ENCODE measurements at places on chromosomes 11 and 22.

GRCh38 chr11:11876458-11876857 is 34.7 kb downstream of the USP47 start:
- DNase-seq = no peak

DNA sequence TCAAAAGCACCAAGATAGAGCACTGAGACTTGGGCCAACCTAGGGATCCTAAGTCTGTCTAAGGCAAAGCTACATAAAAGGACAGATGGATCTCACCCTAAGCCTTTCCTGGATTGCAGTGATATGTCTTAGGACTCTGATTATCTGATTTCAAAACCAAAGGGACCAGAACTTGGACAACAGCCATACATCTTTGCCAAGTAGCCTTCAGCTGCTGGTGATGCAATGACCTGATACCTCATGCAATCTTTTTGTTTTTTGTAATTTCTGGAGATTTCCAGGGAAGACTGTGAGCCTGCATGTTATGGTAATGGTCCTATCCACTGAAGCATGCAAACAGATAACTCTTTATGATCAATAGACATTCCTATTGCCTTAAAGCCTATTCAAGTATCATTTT is 230.4 kb upstream of the MTNR1B start:
- DNase-seq = no peak

GRCh38 chr11:68946416-68947090 is 34.2 kb downstream of the MRGPRD start:
- no peak for DNase-seq

DNA sequence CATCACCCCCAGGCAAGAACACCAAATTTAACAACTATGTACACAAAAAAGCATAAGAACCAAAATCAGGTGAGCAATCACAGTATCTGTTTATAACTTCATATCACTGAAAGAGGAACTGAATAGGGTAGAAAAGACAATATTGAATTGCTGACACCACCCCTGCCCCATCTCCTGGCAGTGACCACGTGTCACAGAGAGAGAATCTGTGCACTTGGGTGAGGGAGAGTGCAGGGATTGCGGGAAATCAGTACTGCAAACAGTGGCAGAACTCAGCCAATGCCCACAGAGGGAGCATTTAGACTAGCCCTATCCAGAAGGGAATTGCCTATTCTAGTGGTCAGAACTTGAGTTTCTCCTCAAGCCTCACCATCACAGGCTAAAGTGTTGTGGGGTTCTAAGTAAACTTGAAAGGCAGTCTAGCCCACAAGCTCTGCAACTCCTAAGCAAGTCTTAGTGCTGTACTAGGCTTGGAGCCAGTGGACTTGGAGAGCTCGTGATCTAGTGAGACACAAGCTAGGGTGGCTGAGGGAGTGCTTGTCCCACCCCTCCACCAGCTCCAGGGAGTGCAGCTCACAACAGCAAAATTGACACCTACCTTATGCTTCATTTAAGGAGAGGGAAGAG is 82.8 kb upstream of the PTH start:
- DNase-seq = no peak

GRCh38 chr11:14886513-14886912 is 5.5 kb downstream of the CYP2R1 start:
- DNase-seq = no peak

- DNase-seq = no peak
These were observed 19.4 kb upstream of the PHOX2A start for GRCh38 chr11:72263361-72263760.

DNA sequence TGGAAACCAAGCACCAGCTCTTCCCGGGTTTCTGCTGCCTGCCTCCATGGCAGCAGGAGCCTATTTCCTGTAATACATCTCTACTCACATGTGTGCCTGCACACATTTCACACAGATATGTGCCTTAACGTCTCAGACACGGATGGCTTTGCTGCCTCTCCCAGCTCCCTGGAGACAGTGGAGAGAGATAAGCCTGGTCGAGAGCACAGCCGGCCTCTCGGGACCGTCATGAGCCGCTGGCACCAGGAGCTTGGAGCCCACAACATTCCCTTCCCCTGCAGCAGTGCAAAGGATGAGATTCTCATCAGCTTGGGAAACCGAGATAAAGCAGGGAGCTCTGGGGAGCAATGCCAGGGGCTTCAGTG is 587.7 kb downstream of the BRD1 start:
- no peak for DNase-seq

DNA sequence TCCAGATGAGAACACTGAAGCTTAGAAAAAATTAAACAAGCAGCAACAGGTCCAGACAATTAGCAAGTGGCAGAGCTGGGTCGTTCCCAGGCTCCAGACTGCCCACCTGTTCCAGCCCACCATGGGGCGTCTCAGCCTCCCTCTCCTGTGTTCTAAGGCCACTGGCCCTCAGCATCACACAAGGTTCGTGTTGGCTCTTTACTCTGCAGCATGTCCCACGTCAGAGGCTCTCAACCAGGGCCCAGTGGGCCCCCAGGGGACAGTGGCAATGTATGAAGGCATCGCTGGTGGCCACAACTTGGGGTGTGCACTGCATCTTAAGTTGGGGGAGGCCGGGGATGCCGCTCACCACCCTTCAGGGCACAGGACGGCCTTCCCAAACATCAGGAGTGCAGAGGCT is 6.2 kb downstream of the PDGFB start:
- no peak for DNase-seq

DNA sequence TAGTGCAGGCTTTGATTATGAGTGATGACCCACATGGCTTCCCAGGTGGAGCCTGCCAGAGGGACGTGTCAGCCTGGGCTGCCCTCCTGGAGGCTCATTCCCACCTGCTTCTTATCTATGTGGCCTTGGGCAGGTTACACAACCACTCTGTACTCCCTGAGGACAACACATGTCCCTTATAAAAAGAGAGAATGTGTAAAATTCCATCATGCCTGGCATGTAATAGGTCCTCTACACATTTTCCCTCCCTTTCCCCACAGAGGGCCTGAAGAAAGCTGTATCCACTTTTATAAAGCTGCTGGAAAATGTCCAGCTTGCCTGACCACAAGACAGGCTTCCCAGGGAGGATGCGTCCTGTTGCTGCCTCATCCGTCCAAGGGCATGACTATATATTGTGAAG is 55.0 kb upstream of the VSTM5 start:
- no peak for DNase-seq

- no peak for DNase-seq
These were observed 129.5 kb upstream of the TBCEL start for GRCh38 chr11:120894202-120894985.

DNA sequence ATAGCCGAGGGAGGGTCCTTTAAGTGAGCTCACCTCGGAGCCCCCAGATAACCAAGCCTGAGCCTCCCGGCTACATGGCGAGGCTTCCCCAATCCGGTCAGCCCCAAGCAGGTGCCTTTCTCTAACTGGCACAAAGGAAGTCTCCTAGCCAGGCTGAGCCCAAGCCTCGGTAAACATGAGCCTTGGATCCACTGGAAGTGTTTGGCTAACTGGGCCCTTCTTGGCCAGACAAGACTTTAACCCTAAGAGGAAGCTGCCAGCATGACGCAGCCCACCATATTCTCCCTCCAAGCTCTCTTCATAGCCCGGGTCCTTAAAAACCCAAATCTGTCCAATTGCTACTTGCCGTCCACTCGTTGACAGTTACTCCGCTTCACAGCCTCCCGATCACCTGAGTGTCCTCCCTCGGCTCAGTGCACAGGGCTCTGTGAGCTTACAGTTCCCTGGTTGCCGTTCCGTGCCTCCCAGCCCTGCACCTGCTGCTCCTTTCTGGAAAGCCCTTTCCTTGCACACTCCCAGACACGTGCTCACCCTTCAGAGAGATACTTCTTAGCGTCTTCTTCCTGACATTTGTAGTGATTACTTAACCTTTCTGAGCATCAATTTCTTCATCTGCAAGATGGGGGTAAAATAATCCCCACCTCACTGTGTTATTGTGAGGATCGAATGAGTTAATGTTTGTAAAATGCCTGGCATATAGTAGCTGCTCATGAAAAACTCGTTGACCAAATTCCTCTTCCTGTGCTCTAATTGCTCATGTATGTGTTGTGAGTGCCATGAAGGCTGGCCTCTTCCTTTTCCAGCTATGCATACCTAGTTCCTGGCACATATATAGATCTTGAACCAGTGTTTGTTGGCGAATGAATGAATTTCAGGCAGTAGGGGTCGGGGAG is 25.6 kb downstream of the TXN2 start:
- no peak for DNase-seq

GRCh38 chr11:125264100-125265022 is 99.8 kb downstream of the PKNOX2 start:
- no peak for DNase-seq

GRCh38 chr22:41480397-41480735 is 11.4 kb downstream of the ACO2 start:
- DNase-seq = no peak

DNA sequence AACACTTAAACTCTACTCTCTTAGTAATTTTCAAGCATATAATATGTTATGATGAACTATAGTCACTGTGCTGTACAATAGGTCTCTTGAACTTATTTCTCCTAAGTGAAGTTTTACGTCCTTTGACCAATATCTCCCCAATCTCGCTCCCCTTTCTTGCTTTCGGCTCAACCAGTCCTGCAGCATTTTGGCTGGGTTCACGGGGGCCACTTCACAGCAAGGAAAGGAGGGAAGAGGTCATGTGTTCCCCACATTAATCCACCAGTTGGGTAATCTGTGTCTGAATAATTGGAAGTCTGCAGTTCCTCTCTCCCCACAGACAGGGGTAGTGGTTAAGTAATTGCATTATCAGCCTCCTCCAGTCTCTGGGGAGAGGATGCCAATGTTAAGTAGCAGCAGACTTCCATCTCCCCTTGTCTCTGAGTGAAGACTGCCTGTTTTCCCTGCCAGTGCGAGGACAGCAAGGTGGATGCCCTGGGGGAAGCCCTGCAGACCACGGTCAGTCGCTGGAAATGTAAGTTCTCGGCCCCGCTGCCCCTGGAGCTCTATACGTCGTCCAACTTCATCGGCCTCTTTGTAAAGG is 59.2 kb upstream of the CRTAM start:
- no peak for DNase-seq

DNA sequence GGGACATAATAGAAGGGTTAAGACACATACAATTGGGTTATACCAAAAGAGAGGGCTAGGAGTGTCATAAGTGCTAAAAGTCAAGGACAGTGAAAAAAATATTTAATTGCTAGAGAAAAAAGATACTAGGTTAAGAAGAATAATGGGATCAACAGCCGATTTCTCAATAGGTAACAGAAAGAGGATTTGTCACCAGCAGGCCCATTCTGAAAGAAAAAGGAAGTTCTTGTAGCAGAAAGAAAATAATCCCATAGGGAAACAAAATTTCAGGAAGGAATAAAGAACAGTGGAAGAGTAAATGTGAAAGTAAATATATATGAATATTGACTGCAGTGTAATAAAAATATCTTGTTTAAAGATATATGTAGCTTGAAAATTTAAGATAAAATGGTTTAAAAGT is 43.3 kb upstream of the ADORA2A start:
- no peak for DNase-seq

DNA sequence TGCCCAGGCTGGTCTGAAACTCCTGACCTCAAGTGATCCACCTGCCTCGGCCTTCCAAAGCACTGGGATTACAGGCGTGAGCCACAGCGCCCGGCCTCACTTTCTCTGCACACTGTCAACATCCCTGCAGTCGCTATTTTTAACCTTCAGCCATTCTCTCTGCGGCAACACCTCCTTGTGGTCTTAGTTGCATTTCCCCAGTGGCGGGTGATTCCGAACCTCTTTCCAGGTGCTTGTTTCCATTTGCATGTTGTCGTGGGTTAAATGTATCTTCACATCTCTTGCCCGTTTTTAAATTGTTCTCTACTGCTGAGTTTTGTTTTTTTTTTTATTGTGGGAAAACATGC is 2.2 kb upstream of the SCT start:
- no peak for DNase-seq

DNA sequence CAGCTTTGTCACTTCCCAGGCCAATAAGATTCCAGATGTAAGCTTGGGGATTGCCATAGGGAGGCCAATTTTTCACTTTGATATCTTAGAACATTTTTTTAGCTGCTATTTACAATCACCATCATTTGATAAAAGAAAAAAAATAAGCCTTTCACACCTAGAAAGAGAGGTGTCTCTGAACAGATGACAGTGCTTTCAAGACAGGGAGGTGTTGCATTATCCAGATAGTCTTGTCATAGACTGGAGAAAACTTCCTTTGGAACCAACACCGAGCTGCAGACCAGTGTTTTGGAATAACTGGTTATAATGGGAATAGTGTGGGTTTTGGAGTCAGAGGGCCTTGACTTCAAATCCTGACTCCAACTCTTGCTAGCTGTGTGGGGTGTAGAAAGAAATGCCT is 101.0 kb downstream of the SLC1A2 start:
- no peak for DNase-seq

DNA sequence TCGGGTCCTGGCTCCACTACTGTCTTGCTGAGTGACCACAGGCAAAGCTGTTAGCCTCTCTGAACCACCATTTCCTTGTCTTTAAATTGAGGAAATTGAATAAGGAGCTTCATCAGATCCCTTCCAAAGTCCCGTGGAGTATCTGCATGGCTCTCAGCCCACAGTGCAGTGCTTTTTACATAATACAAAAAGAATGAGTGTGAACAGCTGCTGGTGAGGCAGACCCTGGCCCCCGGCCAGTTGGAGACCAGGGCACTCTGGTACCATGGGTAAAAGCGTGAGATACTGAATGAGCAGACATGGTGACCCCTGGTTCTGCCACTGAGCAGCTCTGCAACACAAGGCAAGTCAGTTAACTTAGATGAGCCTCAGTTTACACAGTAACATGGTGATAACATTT is 86.8 kb downstream of the GALNT18 start:
- DNase-seq = no peak

DNA sequence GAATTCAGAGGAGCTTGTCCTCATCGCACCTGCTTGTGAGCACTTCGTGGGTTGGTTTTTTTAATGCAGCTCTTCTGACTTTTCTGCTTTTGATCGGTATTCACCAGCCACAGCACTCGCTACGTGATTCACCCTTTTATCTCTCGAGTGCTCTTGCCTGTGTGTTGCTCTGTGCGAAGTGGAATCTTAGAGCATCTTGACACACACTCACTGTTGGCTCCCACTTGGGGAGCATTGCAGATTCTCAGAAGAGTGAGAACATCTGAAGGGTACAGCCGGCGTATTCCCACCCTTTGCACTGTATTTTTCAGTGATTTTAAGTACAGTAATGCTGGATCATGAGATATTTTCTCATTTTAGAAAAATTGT is 10.9 kb downstream of the TNNT3 start:
- no peak for DNase-seq

DNA sequence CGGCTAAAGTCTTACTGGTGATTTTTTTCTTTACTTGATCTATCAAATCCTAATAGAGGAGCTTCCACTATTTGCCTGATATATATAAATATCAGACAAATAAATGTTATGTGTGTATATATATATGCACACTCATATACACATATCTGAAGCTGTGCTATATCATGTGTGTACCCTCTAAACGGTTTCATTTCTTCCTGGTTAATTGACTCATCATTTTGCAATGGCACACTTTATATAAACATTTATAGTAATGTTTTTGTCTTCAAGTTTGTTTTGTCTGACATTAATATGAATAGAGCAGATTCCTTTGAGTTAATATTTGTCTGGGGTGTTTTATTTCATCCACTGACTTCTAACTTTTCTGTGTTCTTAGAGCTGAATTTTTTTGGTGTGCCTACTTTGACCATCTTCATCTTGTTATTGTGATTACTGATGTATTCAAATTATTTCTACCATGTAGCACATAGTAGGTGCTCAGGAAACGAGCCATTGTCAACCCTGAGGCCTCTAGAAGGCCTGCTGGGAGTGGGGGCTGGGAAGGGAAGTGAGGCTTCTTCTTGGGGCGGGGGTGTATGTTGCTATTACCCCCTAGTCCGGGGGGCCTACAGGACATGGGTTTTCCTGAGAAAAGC is 82.6 kb downstream of the LRRC32 start:
- no peak for DNase-seq

Measured in stimulated activated CD4-positive, alpha-beta T cell treated with anti-CD3 and anti-CD28 coated beads, Interleukin-12 subunit alpha, Interleukin-12 subunit beta, amount 100 ng/mL, for 4 hours (primary cell).